ENCODE measurements at places on chromosomes 6 and 20.

DNA sequence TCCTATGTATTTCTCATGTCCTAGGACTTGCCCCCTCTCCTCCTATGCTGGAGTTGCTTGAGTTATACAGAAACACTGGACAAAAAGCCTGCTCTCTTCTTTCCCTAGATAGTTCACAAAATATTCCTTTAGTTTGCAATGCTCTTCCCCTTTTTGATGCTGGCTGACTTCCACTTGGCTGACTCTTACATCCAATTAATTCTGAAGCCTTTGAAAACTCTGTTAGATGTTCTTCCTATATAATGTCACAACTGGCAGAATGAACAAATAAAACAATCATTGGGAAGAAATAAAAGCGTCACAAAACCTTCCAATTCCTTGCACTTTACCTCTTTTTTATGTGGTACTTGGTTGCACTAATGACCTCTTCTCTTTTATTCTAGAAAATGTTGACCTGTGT is 253.8 kb upstream of the CITED2 start:
- DNase-seq, result no peak

GRCh38 chr6:54020334-54020733 is 90.9 kb upstream of the MLIP start:
- DNase-seq, result no peak

- no peak for DNase-seq
Measured at GRCh38 chr6:157644043-157644810, 178.8 kb upstream of the SNX9 start.

DNA sequence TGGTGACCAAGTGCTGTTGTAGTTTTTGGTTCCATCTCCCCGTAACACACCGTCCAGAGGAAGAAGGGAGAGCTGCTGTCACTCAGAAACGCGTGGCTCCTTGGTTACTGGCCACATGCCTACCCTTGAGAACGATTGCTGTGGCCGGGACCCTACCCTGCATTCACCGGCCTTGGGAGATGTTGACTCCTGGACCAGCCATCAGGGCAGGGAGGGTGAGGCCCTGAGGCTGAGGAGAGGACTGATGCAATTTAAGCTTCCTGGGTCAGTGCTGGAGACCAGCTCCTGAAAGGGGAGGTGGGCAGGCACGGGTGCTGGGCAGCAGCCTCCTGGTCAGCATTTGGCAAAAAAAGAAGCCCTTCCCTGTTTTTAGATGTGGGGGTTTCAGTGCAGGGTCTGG is 31.5 kb downstream of the ERMARD start:
- DNase-seq, result no peak

DNA sequence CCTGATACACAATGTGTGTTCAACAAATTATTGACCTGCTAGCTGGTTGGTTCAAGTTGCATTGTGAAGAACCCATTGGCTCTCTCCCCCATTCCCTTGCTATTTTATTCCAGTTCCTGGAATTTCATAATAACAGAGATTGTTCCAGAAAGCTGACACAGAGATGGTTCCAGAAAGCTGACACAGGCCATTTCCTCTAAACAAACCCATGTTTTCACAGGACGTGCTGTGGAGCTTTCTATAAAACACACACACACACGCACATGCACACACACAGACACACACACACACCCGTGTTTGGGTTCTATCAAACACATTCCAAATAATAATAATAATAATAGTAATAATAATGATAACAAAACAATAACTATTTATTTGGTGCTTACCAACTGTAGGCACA is 259.1 kb downstream of the CLIC5 start:
- DNase-seq, result no peak

- no peak for DNase-seq
Measured at GRCh38 chr6:43749461-43749860, 20.6 kb upstream of the VEGFA start.

GRCh38 chr20:23249541-23249940 is 101.0 kb upstream of the NXT1 start:
- no peak for DNase-seq

DNA sequence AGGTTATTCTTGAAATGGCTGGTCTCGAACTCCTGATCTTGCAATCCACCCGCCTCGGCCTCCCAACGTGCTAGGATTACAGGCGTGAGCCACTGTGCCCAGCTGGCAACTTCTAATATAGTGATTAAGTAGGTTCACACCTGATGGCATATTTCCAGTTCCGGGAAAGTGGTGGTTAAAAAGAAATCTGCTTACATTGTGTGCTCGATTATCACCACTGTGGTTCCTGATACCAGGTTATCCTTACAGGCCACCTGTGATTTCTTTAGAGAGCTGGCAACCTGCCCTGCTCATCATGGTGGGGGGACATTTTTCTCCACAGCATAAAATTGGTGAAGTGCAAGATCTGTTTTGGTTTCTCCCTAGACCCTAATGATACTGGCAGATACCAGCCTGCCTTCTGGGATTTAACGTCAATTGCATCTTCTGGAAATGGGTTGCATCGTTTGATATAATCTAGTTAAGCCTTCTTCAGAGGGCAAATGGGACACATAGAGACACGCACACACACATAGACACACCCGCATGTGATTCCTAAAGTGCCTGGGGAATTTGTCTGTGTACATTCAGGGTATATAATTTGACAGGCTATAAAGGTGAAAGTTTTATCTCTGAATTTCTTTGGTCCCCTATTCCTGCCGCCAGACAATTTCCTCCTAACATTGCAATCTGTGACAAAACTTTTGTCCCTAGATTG is 49.7 kb upstream of the CITED2 start:
- DNase-seq, result no peak

GRCh38 chr20:62837790-62838127 is 20.9 kb downstream of the COL9A3 start:
- no peak for DNase-seq

- DNase-seq, result no peak
Measured at GRCh38 chr6:154218301-154218700, 138.3 kb downstream of the IPCEF1 start.

GRCh38 chr6:147251072-147251471 is 46.9 kb downstream of the STXBP5 start:
- DNase-seq, result no peak

DNA sequence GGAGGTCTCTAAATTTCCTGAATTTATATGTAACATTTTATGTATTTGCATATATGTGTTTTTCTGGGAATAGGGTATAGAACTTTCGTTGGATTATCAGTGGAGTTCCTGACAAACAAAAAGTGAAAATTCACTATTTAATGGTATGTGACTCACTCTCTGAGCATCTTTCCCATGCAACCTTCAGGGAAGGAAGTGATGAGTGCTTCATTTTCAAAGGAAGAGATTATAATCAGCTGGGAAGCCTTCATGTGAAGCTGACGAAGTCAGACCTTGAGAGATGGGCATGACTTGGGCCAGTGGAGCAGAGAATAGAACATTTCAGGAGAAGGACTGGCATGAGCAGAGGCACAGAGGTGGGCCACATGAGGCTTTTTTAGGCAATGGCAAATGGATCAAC is 72.7 kb downstream of the FAXC start:
- DNase-seq, result no peak

DNA sequence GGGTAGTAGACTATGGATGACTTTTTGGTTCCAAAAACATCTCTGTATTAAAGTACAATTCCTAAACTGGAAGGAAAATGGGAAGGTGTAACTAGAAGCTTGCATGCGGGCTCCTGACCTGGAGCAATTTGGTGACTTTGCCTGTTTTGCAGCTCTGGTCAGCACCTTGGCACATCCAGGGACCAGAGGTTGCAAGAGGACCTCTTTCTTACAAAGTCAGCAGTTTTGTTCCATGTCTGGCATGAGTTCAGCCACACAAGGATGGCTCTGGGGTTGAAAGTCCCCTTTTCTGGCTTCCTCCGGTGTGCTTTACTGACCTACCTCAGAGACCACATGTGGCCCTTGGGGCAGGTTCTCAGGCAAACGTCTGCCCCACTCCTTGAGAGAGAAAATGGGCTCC is 22.7 kb upstream of the CD93 start:
- DNase-seq, result no peak

GRCh38 chr20:39458452-39458851 is 496.3 kb downstream of the DHX35 start:
- DNase-seq, result no peak

DNA sequence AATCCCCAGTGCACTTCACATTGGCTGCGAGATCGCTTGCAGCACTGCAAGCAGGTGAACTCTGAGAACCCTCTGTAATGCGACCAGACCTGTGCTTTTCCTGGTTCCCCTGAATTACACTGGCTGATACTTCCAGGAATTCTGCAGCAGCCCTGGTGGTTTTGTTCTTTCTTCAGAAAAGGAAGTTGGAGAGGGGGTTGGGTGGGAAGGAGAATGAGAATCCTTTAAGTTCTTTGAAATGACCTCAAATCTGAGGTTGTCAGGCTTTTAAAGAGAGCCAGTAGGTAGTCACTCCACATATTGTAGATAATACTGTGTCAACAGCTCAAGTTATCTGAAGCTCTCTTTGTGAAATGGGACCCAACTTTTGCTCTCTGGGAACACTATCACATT is 62.4 kb downstream of the GCNT2 start:
- no peak for DNase-seq

GRCh38 chr6:6577735-6578134 is 10.8 kb upstream of the LY86 start:
- DNase-seq, result no peak

GRCh38 chr6:3841711-3842565 is 7.2 kb upstream of the FAM50B start:
- DNase-seq, result no peak

DNA sequence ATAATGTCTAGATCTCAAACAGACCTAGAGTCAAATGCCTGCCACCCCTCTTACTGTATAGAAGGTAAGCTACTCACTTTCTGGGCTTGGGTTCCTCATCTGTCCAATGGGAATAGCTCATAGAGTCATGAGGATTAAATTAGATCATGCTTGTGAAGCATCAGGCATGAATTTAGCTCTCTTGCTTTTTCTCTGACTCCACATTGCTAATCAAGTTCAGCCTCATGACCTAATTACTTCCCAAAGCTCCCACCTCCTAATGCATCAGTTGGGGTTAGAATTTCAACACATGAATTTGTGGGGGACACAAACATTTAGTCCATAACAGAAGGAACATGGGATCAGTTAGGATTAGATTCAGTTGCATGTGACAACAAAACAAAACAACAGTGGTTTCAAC is 4.6 kb upstream of the DDX27 start:
- no peak for DNase-seq

DNA sequence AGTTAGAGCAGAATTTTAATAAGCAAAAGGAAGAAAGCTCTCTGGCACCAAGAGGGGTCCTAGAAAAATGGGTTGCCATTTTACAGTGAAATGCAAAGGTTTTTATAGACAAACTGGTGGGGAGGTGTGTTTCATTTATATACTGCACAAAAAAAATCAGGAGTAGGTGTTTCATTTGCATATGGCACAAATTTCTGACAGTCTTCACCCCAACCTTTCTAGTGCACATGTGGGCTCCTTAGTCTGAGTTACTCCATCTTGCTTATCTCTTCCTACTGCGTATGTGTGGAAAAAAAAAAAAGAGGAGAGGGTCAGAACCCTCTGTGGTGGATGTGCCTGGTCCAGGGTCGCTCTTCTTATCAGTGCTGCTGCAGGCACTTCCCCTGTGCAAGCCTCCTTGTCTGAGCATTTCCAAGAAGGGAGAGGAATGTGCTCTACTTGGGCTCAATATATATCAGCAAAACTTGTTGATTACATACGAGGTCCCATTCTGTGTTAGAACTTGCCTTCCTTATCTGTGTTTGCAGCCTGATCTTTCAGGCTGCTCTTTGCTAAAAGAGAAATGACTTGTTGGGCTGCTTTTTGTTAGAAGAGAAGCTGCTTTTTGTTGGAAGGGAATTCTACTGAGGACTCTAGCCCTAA is 59.0 kb upstream of the MRAP2 start:
- DNase-seq, result no peak

DNA sequence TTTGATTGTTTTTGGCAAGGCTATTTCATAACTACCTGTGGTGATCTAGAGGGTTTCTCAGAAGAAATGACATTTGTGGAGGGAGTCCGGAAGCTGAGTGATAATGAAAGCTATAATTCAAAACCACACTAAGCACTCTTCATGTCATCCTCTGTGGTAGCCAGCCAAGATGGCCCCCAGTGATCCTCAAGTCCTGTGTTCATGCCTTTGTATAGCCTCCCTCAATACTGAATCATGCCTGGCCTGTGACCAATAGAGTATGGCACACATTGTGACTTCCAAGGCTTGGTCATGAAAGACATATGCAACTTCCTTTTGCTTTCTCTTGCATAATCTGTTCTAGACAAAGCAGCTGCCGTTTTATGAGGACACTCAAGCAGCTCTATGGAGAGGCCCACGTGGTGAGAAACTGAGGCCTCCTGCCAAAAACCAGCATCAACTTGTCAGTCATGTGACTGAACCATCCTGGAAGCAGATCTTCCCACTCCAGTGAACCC is 12.8 kb upstream of the DNAAF9 start:
- DNase-seq, result peak; percentile 45

DNA sequence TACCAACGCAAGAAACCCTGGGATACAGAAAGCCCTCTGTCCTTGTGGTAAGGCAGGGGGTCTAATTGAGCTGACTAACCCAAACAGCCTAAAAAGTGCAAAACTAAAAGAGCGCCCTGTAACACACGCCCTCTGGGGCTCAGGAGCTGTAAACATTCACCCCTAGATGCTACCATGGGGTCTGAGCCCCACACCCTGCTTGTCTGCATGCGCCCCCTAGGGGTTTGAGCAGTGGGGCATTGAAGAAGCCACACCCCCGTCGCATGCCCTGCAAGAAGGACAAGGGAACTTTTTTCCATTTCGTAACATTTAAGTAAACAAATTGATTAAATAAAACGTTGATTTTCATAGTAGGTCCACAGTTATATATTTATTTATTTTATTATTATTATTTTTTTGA is 616.9 kb upstream of the MAN1A1 start:
- no peak for DNase-seq

- no peak for DNase-seq
Measured at GRCh38 chr6:139189665-139190064, 54.8 kb downstream of the HECA start.

DNA sequence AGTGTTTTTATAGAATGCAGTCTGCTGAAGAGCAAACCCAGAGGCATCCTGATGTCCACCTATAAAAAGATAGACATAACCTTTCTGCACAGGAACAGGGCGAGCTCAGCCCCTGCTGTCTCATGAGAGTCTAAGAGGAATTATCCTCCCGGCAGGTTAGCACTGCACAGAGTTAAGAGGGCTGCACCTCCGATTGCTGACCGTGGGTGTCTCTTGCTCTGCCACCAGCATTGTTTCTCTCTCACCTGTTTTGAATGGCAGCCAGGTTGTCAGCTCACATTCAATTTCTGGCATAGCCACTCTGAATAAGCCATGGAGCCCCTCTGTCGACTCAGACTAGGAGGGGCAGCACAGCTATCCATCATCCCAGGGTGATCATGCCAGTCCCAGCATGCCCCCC is 211.2 kb downstream of the PHACTR1 start:
- no peak for DNase-seq

GRCh38 chr6:142376800-142377496 is 75.1 kb downstream of the ADGRG6 start:
- DNase-seq, result no peak
